ENCODE measurements at places on chromosomes 3 and 15. TPM values are rescaled to one million over a fixed set of nuclear protein-coding genes. Genes with fewer than 3 reads are reported as not detected.

CTXND1 gene
- total RNA-seq: not detected

RASGRF1 gene
- total RNA-seq: 1.9 TPM

SLC7A14 gene
- total RNA-seq: not detected

TBC1D23 gene
- total RNA-seq: 12.7 TPM

SI gene
- total RNA-seq: not detected

CLDN18 gene
- total RNA-seq: not detected

SLC12A8 gene
- total RNA-seq: 0.89 TPM

PLSCR2 gene
- total RNA-seq: not detected

ZNF385D gene
- total RNA-seq: not detected

ZNF619 gene
- total RNA-seq: 1.8 TPM

GOLGA8R gene
- total RNA-seq: 0.34 TPM

CELSR3 gene
- total RNA-seq: 5.7 TPM

HIGD2B gene
- not detected for total RNA-seq

SLC24A5 gene
- not detected for total RNA-seq

NIPA2 gene
- 91.4 TPM for total RNA-seq

FBXW12 gene
- not detected for total RNA-seq

PATL2 gene
- 0.28 TPM for total RNA-seq

EPHB3 gene
- 0.23 TPM for total RNA-seq

CMTM7 gene
- total RNA-seq: 35.3 TPM

SLC12A1 gene
- total RNA-seq: not detected

CP gene
- total RNA-seq: 7.0 TPM
